Mesothelial cell of epicardium (in vitro differentiated cells): ENCODE measurements at places on chromosomes 1 and 21. TPM values are rescaled to one million over a fixed set of nuclear protein-coding genes. Genes with fewer than 3 reads are reported as not detected.

The SMIM1 gene
- total RNA-seq, result 10.1 to 12.1 TPM (median 11.6 TPM) in 3 replicates

The SLAMF7 gene
- total RNA-seq, result not detected in 3 replicates

The RGS1 gene
- total RNA-seq, result 0.38 to 0.40 TPM in 2 of 3 replicates, not detected in the other

The RGS8 gene
- not detected in 3 replicates for total RNA-seq

The GFI1 gene
- total RNA-seq, result 0.34 to 0.58 TPM (median 0.41 TPM) in 3 replicates

The FCRL6 gene
- total RNA-seq, result 0.60 to 0.62 TPM (median 0.61 TPM) in 3 replicates

GRCh38 chr1:72371259-72372035 is 89.1 kb upstream of the NEGR1 start:
- no peak for DNase-seq

DNA sequence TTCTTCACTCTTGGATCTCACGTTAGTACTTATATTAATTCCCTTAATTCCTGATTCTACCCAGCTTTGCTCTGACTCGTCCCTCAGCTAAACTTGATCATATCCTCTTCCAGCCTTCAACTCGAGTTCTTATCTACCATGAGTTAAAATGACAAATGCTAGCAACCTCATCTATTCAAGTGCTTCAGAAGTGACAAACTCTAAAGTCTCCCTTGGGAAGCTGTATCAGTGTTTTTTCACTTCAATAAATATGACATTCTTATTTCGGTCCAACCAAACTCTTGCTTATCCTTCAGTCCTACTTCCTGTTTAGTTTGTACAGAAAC is 75.3 kb downstream of the FOXJ3 start:
- no peak for DNase-seq

DNA sequence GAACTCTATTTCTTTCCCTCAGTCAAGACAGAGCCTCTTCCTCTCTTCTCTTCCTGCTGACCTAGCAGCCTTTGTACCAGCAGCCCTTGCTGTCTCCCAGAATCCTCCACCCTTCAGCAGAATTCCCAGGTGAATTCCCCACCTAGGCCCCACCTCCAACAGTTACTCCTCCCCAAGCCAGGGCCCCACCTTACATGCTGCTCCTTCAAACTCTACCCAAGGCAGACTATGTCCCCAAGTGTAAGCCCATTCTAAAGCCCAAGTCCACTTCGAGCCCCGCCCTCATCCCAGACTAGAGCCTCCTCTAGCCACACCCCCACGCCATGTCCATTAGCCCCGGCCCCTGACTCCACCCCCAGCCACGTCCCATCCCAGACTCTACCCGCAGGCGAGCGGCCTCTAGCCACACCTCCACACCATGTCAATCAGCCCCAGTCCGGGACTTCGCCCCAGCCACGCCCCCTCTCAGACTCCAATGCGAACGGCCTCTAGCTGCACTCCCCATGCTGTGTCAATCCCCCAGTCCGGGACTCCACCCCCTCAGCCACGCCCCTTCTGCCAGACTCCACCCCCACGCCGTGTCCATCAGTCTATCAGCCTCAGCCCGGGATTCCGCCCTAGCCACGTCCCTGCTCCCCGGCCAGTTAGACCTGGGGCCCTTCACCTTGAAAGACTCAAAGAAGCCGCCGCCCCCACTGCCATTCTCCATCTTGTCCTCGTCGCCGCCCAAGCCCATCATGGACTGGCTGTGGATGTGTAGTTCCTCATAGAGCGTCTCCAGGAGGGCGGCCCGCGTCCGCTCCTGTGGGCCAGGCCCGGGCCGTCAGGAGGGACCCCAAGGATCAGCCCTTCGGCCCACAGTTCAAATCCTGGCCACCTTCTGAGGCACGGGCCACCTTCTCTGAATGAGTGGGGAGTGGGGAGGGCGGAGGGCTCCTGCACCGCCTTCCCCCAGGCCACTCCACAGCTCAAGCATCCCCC is 61.3 kb downstream of the RAP1GAP start:
- peak; percentile 90 for DNase-seq

GRCh38 chr1:67336157-67336556 is 28.5 kb downstream of the IL12RB2 start:
- no peak for DNase-seq

DNA sequence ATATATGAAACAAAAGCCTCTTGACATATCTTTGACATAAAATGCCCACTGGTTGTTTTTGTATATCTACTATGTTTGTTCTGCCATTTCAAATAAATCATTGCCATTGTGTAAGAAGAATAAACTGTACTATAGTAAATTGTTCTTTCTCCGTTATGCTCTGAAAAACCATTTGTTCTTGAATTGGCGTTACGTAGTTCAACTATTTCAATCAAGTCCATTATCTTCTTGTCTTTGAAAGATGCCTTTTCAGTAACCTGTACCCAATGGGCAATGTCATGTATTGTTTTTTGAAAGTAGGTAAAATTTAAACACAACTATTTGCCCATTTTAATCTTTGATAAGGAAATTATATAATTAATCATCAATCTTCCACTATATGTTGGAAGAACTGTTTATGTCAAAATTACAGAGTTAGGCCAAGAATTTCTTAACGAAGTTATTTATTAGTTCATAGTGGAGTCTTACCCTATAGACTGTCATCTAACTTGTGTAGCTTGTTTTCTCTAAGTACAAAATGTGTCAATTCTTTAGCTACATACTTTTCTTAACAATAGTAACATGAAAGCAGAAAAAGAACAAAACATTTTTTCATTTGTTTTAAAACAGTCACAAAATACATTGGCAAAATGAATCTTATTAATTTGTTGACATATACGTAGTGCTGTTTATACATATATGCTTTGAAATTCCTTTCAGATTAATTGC is 294.8 kb downstream of the PTPRC start:
- DNase-seq, result no peak

- no peak for DNase-seq
Measured at GRCh38 chr1:166283600-166283999, 116.8 kb upstream of the FAM78B start.

GRCh38 chr1:104868794-104869193 is 1119.1 kb downstream of the AMY1C start:
- no peak for DNase-seq

DNA sequence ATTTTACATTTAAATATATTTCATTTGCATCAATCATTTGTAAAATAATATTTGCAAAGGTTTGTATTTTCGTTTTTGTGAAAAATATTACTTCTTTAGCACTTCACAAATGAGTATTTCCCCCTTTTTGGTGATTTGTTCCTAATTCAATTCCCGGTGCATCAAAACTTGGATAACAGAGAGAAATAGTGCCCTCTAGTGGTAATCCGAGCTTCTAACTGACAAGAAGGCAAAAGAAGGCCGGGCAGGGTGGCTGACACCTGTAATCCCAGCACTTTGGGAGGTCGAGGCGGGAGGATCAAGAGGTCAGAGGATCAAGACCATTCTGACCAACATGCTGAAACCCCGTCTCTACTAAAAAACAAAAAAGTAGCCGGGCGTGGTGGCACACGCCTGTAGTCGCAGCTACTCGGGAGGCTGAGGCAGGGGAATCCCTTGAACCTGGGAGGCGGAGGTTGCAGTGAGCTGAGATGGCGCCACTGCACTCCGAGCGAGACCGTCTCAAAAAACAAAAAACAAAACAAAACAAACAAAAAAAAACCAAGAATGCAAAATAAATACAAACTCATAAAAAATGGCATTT is 137.7 kb downstream of the COL11A1 start:
- DNase-seq, result no peak

DNA sequence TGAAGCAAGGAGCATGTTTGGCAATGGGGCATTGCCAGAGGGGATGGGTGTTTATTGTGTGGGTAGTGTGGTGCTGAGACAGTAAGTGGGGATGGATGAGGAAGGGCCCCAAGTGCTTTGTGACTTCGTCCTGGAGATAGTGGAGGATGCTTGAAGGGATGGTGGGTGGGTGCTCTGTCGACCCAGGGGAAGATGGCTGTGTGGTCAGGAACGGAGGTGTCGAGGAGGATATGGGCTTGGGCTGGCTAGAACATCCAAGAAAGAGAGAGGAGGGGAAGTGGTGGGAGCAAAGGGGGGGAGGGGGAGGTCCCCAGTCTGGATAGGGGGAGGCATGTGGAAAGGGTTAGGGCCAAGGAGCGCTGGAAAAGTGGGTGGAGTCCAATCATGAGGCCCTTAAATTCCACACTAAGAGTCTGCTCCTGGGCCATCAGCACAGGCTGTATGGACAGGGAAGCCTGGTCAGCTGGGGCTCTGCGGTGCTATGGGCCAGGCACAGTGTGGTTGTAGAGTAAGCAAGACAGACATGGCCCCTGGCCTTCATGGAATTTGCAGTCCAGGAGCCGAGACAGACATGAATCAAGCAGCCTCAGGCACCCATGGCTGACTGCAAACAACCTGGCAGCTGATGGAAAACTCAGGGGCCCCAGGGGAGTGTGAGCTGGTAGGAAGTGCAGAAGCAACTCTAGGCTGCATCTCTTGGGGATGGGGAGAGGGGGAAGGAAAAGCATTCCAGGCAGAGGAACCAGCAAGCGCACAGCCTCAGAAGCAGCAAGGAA is 36.3 kb downstream of the EDN2 start:
- DNase-seq, result no peak

GRCh38 chr1:54574158-54574778 is 26.2 kb downstream of the ACOT11 start:
- no peak for DNase-seq

DNA sequence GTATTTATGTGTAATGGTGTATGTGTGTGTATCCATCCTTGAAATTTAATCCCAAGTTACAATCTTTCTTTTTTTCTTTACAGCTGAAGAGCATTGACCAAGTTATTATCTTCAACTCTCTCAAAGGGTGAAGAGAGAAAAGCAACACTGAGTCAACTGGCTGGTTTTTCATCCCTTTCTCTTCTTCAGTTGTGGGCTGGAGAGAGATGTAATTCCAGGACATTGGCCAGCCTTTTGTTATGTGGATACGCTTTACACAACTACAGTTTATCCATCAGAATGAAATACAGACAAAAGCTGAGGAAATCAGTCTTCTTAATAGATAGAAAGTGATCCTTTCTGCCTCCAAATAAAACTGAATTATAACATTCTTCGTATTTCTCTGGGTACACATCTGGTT is 357.0 kb upstream of the NCAM2 start:
- DNase-seq, result no peak

DNA sequence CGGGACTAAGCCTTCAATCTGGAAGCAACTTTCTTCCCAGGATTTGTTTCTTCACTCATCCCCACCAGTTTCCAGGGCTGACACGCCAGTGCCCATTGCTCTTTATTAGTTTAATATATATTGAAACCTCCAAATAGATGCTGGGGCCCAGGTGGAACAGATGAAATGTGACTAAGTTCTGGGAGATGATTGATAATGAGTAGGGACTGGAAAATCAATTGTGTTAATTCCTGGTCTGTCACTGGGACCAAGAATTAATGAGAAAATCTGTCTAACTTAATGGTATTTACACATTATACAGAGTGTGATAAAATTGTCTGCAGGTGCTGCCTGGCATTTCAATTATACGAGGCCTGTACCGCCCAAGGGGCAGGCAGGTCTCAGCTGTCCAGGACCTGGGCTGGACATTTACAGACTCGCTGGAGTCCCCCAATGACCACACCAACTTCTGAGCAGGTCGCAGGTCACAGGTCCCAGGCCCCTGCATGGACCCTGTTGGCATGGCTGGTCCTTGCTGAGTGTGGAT is 35.8 kb downstream of the UBIAD1 start:
- DNase-seq, result no peak

DNA sequence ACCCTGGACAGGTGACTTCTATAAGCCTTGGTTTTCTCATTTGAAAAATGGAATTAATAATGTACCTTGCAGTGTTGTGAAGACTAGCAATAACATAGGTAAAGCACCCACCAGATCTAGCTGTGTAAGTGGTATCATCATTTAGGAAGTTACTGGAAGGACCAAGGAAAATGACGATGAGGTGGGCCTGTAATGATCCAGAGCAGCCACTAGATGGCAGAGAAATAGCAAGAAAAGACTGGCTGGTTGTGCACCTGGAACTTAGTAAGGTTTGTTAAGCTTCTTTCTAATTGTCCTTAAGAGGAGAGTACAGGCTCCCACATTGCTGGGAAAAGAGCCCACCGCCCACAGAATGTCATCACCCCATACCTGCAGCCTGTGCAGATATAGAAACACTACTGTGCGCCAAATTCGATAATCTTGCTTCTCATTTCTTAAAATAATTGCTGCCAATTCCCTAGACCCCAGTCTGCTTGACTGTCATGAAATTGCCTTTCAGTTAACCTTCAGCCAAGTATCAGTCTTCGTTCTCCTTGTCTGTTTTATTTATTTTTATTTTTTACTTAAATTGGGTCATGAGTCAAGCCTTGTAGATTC is 37.2 kb downstream of the WNT4 start:
- DNase-seq, result no peak

DNA sequence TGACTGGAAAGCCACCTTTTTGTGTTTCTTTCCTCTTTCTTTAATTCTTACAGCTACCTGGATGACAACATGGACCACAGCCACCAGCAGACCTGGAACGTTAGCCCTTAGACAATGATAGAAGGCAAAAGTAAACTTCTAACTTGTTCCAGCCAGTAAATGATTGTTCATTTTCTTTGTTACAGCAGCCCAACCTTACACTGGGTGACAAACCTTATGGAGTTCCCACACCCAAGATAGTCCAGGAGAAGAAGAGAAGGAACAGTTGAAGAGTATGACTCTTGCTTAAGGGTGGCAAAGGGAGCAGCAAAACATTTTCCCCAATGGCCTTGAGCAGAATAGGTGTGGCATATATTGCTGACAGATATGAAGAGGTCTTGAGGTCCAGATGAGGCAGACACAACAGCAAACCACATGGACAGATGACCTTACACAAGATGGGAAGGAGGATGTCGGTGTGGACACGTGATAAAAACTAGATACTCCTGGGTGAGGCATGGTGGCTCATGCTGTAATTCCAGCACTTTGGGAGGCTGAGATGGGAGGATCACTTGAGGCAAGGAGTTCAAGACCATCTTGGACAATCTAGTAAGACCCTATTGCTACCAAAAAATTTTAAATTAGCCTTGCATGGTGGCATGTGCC is 11.8 kb upstream of the FAM76A start:
- no peak for DNase-seq

DNA sequence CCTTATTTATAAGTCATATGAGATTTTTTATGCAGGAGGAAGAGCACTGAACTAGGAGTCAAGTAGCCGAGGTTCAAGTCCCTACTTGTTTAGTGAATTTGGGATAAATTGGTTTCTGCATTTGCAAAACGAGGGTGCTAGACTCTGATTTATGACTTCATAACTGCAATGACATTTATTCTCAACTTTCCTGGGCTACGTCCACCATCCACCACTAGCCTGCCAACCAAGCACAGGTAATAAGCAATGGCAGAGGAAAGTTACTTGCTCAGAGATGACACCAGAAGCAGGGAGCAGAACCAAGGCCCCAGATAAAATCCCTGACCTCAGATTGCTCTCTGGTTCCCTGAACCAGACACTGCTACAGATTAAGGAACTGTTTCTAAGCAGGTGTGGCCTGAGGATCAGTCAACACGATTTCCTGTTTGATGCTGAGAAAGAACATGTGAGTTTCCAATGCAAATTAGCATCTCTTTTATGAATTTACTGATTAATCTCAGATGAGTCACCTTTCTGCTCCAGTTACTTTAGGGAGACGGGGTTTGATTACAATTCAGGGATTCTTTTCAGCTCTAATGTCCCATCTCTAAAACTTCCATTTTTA is 52.7 kb downstream of the PLPP3 start:
- DNase-seq, result no peak

DNA sequence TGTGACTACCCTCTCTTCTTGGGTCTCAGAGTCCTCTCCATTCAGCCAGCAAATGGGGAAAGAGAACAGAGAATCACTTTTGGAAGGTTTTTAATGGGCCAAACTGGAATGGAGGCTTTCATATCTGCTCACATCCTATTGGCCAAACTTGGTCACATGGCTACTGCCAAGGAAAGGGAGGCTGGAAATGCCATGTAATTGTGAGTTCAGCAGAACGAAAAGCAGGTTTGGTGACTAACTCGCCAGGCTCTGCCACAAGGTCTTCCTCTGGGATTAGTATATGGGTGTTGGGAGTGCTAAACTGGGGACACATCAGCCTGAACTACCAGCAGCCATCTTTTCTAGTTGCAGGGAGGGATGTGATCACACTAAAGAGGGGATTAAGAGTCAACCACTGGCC is 19.2 kb downstream of the RD3 start:
- DNase-seq, result no peak
